ENCODE measurements at places on chromosomes 3 and 15.

DNA sequence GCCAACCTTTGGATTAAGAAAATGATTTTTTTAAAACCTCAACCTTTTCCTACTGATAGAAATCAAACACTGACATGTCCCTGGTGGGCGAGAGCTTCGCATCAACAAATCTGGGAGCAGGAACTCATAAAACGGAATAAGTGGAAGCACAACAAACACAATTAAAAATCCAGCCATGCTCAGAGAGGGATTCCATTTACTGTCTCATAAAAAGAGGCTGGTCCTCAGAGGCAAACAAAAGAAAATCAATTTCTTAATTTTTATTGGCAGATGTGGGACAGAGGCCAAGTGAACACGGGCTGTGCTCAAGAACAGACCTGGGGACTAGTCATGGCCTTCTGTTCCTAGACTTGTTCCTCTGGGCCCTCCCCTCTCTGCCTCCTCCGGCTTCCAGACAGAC, 214.5 kb downstream of the NTRK3 start:
- DNase-seq = no peak

DNA sequence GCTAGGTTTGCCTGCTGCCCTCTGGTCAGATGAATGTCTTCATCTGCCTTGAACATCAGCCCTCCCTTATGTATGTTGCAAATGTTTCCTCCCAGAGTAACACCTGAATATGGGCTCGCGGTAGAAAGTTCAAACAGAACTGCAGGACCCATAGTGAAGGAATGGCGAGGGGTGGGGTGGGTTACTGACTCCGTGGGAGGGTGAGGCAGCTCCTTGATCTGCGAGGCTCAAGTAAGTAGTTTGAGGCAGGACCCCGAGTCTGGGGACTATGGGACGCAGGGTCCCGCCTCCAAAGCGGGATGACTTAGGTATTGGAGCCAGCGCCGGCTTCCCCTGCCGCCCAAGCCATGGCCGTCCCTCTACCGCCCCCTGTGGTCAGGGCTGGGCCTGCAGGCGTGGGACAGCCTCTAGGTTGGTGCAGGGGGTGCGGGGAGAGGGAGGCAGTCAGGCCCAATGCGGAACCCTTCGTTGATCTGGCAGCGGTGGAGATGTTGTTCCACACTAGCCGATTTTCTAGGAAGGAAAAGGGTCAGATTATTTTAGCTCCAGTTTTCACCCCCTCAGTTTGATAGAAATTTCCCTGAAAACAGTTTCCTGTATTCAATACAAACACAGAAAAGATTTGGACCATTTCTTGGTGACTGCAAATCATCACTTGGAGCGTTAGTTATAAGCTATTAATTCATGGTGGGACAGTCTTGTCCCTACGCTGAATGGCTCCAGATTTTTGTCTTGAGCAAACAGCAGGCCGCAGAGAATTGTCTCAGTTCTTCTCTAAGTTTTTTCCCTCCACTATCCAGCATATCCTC, 72.3 kb downstream of the CORO2B start:
- no peak for DNase-seq

GRCh38 chr3:28348265-28348628, 274 bp upstream of the ZCWPW2 start:
- no peak for DNase-seq

GRCh38 chr3:122694966-122695365, 14.3 kb downstream of the PARP14 start:
- DNase-seq = no peak

DNA sequence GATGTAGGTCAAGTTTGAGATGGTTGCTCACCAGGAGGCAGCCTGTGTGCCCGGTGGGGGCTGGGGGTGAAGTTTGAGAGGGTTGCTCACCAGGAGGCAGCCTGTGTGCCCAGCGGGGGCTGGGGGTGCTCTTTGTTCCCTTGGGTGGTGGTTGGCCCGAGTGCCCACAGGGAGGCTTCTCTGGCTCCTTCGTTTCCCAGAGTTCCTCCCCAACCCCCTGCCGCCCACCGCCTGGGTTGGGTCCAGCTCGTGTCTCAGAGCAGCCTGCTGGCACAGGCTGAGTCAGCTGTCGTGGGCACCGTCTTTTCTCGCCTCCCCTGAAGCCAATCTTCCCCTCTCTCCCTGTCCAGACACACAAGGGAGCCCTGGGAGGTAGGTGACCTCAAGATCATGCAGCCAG, 3.1 kb downstream of the APBA2 start:
- no peak for DNase-seq

DNA sequence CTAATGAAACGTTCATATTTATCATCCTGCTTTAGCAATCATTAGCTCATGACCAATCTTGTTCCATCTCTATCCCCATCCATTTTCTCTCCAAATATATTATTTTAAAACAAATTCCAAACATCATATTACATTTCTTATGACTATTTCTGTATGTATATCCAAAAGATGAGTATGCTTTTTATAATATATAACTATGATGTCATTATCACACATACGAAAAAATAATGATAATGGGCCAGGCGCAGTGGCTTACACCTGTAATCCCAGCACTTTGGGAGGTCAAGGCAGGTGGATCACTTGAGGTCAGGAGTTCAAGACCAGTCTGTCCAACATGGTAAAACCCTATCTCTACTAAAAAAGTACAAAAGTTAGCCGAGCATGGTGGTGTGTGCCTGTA, 280.4 kb downstream of the FHIT start:
- no peak for DNase-seq

DNA sequence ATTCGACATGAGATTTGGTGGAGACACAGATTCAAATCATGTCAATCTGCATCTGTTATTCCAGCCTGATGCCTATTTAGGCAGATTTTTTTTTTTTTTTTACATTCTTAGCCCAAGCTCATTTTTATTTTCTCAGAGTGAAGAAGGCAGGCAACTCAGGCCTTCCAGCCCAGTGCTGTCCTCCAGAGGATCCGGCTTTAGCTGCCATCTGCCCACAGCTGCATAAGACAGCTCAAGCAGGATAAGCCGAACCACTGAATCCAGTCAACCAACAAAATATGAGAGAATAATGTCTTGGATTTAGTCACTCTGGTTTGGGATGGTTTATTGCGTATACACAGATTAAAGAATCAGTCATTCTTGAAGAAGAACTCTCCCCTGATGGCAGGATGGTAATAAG, 19.9 kb upstream of the COLQ start:
- DNase-seq = no peak

DNA sequence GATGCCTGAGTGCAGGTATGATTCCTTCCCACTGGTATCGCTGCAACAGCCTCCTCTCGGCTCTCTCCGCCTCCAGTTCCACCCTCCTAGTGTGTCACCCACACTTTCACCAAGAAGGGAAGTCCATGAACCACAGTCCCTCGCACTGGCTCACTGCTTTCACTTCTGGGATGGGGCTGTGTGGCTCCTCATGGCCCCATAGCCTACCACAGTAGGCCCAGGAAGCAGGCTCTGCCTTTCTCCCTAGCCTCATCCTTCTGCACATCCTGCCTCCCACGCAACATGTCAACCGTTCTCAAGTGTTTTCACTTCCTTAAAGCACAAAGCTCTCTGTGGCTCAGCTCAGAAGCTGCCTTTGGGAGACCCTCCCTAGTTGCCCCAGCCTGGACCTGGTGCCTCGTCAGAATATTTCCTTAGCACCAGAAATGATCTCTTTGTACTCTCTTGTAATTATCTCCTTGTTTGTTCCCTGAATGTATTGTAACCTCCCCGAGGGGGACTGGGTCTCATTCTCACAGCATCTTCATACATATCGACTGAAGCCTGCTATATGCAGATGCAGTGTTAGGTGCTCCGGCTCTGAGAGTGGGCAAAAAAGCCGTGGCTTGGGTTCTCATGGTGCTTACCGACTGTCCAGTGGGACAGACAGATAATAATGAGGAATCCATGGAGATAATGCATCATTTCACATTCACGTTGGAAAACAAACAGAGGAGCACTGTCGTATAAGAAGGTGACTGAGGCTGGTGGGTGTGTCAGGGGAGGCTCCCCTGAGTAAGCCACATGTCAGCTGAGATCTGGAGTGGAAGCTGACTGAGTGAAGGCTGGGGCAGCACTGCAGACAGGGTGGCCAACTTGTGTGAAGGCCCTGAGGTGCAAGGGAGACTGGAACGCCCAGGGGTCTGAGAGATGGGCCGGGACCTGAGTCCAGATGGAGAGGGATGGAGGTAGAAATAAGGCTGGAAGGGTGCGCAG, 107.1 kb downstream of the DGKG start:
- no peak for DNase-seq

DNA sequence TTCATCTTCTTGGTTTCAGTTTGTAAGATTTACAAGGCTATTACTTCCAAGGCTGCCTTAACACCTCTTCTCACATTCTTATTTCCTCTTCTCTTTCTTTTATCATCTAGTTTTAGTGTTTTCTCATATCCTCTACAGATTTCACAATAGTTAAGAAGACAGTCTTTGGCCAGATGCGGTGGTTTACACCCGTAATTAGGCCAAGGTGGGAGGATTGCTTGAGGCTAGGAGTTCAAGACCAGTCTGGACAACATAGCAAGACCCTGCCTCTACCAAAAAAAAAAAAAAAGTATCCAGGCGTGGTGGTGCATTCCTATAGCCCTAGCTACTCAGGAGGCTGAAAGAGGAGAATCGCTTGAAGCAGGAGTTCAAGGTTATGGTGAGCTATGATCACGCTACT, 3.5 kb upstream of the ALDH1A2 start:
- DNase-seq = no peak

GRCh38 chr3:46903341-46904302, 26.1 kb downstream of the PTH1R start:
- no peak for DNase-seq

GRCh38 chr3:14543446-14543845, 3.3 kb upstream of the GRIP2 start:
- DNase-seq = no peak

GRCh38 chr15:84831028-84831427, 13.9 kb downstream of the ALPK3 start:
- no peak for DNase-seq

- DNase-seq = no peak
These were observed 67.0 kb upstream of the CADPS start for GRCh38 chr3:62942227-62942626.

- no peak for DNase-seq
These were observed 151.1 kb downstream of the PGPEP1L start for GRCh38 chr15:98856532-98856907.

DNA sequence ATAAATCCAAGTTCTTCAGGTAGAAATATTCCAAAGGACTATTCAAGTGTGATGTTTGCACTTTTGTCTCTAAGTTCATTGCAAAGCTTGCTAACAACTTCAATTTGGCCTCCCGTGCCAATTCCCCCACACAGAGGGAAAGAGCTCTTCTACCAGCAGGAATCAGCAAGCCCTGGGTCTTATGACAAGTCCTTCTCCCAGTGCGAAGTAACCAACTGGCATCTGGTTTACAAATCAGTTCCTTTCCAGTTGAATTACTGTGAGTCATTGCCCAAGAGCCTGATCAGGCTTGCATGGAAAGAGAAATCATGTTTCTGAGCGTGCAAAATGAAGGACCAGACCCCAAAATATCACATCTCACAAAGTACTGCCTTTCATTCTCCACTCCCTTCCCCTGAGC, 62.7 kb upstream of the SLCO3A1 start:
- no peak for DNase-seq

GRCh38 chr3:23376516-23377248, 173.6 kb downstream of the UBE2E2 start:
- DNase-seq = no peak

DNA sequence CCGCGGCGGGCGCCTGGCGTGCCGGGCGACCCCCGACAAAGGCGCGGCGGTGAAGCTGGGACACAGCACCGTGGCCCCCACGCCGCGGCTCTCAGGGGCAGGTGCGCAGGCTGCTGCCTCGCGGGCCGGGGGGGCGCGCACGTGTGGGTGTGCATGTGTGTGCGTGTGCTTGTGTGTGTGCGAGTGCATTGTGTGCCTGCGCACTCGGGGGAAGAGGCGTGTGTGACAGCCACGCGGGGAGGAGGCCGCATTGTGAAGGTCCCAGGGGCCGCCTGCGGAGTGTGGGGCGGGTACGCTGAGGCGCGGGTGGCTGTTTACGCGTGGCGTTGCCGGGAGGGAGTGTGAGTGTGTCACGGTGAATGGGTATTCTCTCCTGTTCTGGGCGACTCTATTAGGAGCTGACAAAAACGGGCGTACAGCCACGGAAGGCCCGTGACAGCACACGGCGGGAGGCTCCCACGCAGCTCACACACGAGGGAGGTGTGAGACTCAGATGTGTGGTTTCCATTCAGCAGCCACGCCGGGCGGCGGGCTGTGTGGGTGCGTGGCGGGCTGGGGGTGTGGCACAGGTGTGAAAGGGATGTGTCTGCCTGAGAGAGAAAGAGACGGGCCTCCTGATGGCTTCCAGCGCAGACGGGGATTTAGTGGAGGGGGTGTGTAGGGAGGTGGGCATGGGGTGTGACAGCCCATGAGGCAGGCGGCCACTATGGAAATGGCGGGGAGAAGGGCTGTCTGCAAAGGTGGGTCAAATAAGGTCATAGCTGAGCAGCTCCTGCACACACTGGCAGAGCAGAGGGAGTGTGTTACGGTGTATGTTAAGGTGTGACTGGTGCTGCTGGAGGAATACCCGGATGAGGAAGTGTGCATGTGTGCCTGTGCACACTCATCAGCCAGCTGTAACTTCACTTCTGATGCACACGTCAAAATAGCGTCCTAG, 750 bp downstream of the PODXL2 start:
- no peak for DNase-seq

DNA sequence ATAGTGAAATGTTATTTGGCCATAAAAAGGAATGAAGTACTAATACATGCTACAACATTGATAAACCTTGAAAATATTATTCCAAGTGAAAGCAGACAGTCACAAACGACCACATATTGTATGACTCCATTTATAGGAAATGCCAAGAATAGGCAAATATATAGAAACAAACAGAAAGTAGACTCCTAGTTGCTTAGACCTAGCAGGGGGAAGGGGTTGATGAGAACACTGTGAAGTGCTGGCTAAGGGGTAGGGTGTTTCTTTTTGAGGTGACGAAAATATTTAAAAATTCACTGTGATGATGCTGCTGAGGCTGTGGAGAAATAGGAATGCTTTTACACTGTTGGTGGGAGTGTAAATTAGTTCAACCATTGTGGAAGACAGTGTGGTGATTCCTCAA, 30.5 kb upstream of the XIRP1 start:
- DNase-seq = no peak

GRCh38 chr3:157237886-157238285, 77.9 kb upstream of the CCNL1 start:
- no peak for DNase-seq

DNA sequence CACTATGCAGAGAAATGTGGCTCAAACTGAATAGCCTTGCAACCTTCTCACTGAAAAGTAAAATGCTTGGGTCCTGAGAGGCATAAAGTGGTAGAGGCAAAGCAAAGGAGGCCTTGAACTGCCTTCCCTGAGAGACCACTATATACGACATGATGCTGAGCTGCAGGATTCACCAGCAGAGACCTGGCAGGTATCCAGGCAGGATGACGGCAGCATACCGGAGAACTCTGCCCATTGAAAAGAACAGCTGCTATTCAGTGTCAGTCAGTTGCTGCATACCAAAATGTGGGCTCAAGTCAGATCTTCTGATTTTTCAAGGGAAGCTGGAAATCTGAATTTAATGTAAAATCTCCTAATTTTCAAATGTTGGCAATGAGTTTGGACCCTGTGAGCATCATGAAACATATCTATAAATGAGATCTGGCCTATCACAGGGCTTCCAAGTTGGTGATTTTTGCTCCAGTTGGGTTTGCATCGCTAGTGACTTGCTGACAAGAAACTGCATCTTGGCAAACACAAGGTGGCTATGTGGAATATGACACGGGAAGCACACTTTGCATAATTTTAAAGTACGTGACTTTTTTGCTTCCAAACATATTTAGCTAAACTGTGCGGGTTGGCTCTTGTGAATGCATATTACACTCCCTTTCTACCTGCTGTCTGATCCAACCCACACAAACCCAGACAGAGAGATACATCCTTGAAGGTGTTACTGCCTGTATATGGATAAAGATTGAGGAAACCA, 529.0 kb downstream of the AGBL1 start:
- no peak for DNase-seq

Data from KG1 (cell line).